ENCODE measurements at places on chromosomes 16 and 17.

DNA sequence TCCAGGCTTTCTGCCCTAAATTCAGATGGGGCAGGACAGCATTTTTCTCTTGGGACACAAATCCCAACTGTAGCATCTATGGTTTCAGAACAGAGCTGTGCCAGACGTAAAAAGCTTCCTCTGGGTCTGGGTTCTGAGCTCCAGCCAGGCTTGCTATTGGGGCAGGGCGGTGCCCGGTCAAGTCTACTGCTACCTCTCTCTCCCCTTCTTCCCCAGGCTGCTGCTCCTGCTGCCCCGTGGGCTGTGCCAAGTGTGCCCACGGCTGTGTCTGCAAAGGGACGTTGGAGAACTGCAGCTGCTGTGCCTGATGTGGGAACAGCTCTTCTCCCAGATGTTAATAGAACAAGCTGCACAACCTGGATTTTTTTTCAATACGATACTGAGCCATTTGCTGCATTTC lies 1.1 kb downstream of the MT1M start:
- no peak for DNase-seq

- DNase-seq: no peak
Observed at GRCh38 chr17:38747463-38748148, 530 bp downstream of the PCGF2 start.

DNA sequence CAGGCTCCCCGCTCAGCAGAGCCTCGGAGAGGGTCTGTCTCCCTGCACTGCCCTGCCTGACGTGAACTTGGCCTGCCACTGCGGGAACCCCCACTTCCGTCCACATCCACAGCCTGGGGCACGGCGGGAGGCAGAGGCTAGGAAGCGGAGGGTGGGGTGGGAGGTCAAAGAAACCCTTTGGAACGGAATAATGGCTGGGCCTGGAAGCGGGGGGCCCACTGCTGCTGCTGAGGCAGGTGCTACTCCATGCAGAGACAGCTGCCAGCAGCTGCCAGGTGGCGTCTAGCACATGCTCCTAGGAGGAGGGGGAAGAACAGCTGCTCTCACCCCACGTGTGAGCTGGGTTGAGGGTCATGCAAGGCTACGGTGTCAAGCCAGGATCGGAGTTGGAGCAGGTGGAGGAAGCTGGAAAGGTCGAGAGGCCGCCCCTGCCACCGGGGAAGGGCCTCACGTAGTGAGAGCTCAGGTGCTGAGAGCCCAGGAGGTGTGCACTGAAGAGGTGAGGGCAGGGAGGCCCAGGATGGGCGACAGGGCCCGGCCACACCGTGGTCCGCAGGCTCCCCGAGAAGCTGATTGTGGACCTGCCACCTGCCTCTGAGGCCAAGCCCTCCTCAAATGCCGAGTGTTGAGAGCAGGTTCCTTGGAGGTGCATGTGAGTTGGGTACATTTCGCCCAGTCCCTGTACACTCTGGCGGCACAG lies 9.8 kb downstream of the FSCN2 start:
- no peak for DNase-seq

- no peak for DNase-seq
Observed at GRCh38 chr17:50060951-50061712, 5.2 kb downstream of the ITGA3 start.

DNA sequence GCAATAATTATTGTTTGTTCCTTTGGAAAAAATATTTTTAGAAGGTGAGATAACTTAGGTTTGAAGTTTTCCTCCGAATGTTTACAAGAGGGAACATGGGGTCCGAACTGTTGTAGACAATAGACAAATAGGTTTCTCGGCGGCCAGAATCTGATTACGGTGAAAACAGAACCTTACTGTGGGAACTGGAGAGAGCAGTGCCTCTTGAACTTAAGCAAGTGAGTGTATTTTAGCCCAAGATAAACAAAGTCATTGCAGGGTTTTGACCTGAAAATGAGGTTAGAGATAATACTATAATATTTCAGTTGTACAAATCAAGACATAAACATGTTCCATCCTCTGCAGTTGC lies 134.7 kb downstream of the ABCA8 start:
- no peak for DNase-seq

GRCh38 chr16:84774810-84775209 lies 45.0 kb upstream of the CRISPLD2 start:
- peak; percentile 56 for DNase-seq

- no peak for DNase-seq
Observed at GRCh38 chr17:8467527-8467926, 31.8 kb downstream of the NDEL1 start.

- DNase-seq: no peak
Observed at GRCh38 chr17:70084476-70084875, 9.5 kb downstream of the KCNJ16 start.

DNA sequence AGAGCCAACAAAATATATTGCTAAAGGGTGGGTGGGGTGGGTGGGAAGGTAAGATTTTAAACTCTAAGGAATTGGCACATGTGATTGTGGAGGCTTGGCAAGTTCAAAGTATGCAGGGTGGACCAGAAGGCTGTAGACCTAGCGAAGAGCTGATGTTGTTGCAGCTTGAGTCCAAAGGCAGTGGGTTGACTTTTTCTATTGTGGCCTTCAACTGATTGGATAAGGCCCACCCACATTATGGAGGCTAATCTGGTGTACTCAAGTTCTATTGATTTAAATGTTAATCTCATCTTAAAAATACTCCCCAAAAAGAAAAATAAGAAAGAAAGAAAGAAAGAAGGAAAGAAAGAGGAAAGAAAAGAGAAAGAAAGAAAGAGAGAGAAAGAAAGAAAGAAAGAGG lies 22.4 kb downstream of the ZNF200 start:
- no peak for DNase-seq

- DNase-seq: no peak
Observed at GRCh38 chr17:78042542-78042941, 84.0 kb downstream of the TNRC6C start.

DNA sequence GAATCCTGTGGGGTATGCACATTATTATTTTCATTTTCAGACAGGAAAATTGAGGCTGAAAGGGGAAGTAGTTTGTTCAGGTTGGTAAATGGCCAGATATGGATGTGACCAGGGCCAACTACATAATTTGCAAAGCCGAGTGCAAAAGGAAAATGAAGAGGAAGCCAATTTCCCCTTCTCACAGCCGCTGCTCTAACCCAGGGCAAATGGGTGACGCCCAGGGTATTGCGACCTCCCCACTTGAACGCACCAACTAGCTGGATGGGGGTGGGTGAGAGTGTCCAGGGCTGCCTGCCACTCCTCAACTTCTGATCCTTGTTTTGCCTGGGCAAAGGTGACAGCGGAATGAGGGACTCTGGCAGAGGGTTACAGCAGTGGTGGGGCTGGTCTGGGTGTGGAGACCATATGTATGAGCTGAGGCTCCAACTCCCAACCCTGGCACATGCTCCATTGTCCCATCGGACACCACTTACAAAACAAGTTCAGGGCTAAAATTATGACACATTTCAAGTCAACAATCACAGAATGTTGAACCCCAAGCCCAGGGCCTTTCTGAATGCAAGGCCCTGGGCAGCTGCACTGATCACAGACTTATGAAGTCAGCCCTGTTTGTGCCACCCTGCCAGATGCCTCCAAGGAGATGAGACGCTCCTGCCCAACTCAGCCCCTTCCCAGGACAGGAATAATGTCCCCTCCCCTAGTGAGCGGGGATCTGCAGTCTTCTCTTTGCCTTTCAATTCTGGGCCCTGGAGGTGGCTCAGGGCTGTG lies 1.7 kb downstream of the ANKRD40CL start:
- no peak for DNase-seq

DNA sequence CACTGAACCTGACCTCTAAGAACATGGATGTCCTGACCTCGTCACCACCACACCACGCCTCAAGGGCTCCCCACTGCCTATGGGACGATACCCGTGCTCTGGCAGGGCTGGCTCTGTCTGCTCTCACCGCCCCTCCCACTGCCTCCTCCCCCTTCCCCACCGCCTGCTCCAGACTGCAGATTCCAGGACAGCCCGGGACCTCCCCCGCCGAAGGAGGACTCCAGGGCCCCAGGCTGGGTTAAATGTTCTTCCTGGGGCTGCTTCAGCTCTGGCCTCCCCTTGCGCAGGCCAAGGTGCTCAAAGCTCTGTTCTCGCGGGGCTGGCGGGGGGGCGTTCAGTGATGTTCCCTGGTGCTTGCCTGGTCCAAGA lies 3.1 kb downstream of the NPW start:
- DNase-seq: no peak

DNA sequence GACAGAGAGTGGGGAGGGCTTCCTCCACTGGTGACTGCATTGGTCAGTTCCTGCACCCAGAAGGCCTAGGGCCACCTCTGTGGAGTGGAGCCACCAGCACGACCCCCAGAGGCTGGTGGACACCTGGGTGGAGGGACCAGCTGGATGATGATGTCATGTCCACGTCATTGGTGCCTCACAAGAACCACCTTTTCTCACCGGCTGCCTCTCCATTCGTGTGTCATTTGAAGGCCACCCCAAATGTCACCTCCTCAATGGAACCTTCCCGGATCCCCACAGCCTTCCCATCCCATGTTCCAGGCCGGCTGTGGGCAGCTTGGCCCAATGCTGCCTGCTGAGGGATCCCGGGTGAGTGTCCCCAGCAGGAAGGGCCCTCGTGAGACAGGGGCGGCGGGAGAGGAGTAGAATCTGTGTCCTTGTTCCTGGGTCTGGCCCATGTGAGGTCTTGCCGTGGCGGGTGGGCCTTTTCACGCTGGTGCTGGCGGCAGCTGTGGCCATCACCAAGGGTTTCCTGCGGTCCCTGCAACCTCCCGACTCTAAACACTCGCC lies 9.1 kb upstream of the CHMP6 start:
- no peak for DNase-seq

- no peak for DNase-seq
Observed at GRCh38 chr17:82013772-82014321, 8.8 kb downstream of the CENPX start.

DNA sequence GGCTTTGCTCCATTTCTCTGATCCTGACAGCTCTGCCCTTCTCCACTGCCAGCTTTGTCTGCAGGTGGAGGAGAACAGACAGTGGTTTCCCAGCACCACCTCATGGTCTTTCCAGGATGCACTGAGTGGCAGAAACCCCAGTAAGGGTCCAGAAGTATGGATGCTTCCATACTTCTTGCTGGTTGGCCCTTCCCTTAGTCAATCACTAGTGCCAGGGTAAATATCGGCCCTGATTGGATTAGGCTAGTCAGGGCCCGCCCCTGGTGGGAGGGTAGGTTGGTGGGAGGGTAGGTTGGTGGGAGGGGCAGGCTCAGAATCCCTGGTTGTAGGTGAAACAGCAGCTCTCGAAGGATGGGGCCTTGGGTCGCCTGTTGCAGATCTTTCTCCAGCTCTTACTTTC lies 10.2 kb downstream of the RNF213 start:
- no peak for DNase-seq

- no peak for DNase-seq
Observed at GRCh38 chr17:70313086-70313852, 143.9 kb downstream of the KCNJ2 start.

- no peak for DNase-seq
Observed at GRCh38 chr16:2831203-2831602, 1.1 kb downstream of the ZG16B start.

- no peak for DNase-seq
Observed at GRCh38 chr16:69055008-69055407, 50.4 kb upstream of the HAS3 start.

- peak; percentile 89 for DNase-seq
Observed at GRCh38 chr17:75749545-75750389, 15.2 kb downstream of the GALK1 start.

GRCh38 chr16:57036945-57037344 lies 47.6 kb downstream of the NLRC5 start:
- DNase-seq: no peak

DNA sequence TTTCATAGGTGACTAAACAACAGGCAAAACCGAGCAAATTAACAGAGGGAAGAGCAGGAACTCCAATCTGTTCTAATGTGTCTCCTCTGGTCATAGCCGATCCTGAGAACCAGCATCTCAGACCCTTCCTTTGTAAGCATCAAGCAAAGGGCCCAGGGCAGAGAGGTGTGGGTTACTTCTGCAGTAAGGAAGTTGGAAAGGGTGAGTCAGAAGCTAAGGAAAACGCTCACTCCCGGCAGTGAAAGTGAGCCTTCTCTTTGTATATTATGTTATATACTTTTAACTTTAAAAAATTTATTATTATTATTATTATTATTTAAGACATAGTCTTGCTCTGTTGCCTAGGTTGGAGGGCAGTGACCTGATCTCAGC lies 77.7 kb downstream of the MRM3 start:
- DNase-seq: no peak

DNA sequence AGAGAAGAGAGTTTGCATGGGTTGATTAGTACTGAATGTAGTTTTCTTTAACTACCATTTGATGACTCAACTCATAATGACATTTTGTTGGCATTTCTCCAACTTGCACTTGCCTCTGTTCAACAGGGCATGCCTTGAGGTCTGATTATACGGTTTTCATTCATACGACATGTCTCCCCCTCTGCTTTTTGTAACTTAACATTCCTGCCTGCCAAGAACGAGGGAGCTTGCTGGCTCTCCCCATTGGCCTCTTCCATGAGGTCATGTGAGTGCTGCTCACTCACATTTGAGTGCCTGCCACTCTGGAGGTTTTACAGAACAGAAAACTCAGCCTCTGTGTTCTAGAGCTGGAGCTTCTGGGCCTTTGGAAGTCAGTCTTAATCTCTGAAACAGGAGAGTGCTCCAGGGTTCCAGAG lies 19.7 kb downstream of the MAP2K6 start:
- DNase-seq: no peak

- DNase-seq: no peak
Observed at GRCh38 chr16:73233329-73233765, 185.4 kb upstream of the ZFHX3 start.

DNA sequence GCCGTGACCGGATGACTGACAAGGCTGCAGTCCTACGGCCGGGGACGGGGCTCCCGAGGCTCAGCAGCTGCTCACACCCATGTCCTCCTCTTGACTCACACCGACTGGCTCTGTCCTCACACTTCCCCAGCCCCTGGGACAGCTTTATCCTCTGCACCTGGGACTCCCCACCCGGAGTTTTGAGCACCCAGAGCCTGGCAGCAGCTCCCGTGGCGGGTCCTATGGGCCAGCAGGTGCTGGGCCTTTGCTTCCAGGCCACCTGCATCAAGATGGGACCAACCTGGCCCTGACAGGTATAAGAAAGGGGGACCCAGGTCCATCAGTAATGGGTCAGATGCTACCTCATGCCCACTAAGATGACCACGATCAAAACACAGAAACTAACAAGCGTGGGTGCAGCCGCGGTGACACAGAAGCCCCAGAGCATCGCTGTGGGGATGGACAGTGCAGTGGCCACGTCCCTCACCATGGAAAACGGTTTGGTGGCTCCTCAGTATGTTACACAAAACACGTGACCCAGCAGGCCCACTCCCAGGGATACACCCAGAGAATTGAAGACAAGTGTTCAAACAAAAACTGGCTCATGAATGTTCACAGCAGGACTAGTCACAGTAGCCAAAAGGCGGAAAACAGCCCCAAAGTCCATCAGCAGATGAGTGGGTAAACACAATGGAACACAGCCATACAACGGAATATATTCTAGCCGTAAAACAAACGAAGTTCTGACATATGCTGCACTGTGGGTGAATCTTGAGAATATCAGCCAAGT lies 3.3 kb upstream of the NOTUM start:
- DNase-seq: no peak
